HuH-7 (cell line): ENCODE measurements at places on chromosomes 1 and 21.
A peak's percentile ranks its signal among the peaks of the same experiment; 100 is the strongest.

DNA sequence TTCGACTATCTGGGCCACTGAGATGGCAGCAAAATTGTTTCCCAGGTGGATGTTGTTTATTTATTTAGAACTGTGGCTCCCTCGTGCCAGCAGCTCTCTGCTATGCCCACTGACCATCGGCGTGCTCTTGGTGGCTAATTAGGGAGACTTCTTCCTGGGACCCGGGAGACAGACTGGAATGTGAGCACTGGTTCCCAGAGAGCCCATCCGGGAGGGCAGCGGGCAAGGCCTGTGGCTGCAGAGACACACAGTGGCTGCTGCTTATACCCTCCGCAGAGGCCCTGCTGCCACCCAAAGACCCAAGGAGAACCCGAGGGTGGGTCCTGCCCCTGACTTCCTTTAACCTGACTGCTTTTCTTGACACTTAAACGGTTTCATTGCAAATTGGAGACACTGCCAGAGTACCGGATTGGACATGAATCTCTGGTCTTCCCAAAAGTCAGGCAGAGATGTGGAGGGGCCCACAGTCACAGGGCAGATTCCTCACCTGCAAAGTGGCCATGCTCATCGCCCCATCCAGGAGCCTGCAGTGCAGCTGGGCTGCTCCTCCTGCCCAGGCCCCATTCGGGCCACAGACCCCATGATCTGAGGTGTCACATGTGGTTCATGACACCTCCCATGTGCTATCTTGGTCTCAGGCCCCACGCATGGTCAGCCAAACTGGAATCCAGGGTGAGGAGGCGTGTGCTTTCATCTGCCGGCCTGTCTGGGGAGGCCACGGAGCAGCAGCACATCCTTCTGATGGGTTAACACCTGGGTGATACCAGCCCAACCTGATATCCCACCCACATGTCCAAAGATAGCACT lies 5.7 kb upstream of the MATN1 start:
- no peak for DNase-seq

DNA sequence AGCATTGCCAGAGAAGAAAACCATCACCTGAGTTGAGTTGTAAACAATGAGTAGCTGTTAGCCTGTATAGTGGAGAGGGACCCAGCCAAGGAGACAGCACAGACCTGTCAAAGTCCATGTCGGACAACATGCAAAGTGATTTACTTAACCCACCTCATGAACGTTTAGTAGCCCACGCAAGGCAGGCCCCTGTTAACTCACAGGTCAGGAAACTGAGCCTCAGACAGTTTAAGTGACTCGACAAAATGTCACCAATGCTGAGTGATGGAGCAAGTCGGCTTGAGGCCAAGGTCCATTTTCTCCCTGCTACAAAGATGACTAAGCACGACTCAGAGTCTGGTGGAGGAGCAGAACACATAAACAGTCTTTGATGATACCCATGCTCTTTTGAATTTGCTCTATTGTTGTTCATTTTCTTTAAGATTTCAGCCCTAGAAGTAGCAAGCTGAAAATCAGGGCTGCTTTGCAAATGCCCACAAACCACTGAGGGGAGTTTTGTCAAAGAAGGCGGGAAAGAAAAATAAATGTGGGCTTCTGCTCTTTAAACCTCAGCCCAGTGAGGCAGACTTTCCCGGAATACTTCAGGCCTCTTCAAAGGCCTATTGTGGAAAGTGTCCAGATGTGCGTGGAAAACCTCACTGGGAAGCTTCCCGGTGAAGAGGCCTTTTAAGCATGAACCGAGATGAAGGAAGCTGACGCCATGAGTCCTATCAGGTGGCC lies 83.8 kb upstream of the HOOK1 start:
- DNase-seq, result peak; percentile 54

GRCh38 chr1:110522560-110522959 lies 3.6 kb upstream of the KCNA10 start:
- no peak for DNase-seq

- DNase-seq, result peak; percentile 4
These were observed 140.3 kb downstream of the ZC3H11B start for GRCh38 chr1:219472596-219472995.

DNA sequence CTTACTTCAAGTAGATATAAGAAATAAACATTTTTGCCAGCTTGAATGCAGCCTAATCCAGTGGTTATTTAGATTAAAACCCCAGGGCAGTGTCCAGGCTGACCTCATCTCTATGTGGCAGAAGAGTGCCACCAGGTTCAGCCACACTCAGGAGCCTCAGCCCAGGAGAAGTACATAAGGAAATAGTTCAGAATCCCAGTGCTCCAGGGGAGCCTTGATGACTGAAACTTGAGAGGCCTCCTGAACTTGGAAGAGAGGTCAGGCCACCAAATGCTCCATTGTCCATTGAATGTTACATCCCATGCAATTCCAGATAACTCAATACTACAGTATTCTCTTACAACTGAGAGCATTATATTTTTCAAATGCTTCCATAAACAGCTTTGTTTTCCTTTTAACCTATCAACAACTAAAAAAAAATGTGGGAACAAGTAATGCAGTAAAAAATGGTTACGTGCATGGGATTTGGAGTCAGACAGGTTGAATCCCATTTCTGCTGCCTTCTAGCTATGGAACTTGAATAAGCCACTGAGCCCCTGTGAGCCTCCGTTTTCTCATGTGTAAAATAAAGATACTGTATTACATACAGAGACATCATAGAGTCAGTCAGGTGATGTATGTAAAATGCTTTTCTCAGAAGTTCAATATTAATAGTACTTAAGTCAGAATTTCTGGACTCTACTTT lies 248.0 kb downstream of the PLPP3 start:
- no peak for DNase-seq

DNA sequence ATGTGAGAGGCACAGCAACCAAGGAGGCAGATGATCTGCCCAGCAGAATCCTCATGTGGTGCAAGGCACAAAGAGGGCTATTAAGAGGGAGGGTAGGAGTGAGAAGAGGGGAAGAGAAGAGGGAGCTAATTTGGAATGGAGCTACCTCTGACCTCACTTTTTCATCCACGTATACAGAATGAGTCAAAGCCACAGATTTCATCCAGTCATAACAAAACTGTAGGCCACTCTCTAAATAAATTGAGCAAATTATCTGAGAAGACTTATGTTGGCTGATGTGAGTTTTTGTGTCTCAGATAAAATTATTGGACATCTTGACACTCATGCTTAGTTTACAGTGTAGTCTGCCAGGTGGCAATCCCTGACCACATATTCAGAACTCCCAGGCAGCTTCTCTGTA lies 325.6 kb downstream of the TTLL7 start:
- no peak for DNase-seq

DNA sequence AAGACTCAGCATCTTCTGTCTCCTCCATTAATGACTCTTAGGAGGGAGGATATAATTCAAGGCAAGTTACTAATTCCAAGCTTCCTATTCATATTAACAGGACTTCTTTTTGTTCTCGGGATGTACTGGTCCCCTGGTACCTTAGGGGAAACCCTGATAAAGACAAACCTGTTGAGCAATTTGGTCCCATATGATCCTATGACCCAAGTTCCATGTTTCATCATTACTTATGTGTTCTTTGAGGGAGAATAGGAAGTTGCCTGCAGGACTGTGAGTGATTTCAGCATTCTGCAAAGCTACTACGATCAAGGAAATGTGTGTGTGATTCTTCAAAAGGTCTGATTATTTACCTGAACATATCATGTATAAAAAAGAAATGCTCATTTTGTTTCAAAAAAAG lies 5.8 kb upstream of the FMO3 start:
- DNase-seq, result no peak
